ENCODE measurements at places on chromosomes 7 and 10.

DNA sequence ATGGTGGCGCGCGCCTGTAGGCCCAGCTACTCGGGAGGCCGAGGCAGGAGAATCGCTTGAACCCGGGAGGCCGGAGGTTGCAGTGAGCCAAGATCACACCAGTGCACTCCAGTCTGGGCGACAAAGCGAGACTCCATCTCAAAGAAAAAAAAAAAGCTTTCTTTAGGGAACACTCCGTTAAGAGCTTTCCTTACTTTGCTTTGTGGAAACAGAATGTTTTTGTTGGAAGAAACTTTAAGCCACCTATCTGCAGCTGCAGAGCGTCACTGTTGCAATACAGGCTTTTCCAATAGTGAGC is 641 bp upstream of the TPK1 start:
- no peak for DNase-seq

DNA sequence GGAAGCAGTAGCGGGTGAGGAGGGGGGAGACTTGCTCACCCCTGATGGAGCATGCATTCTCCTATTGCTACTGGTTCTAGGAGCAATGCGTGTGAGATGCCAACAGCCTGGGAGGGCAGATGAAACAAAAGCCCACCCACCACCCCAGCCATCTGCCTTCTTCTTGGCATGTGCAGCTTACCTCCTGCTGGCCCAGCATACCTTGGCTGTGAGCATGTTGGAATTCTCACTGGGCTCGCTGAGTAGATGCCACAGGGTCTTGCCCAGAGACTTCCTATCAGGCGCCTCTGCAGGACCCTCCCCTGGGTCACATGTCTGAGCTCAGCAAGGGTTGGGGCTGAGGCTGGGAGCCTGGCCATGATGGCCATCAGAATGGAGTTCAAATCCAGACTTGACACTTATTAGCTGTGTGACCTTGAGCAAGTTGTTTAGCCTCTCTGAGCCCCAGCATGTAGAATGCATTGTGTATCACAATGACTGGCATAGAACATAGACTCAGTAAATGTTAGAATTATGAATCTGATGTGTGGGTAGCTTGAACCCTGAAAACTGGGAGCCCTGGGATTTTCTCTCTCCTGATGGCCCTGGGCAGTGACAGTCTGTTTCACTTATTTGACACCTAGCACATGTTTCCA is 38.2 kb downstream of the CDH23 start:
- DNase-seq, result no peak

- peak; percentile 15 for DNase-seq
Measured at GRCh38 chr7:54543051-54543488, 895 bp downstream of the VSTM2A start.

DNA sequence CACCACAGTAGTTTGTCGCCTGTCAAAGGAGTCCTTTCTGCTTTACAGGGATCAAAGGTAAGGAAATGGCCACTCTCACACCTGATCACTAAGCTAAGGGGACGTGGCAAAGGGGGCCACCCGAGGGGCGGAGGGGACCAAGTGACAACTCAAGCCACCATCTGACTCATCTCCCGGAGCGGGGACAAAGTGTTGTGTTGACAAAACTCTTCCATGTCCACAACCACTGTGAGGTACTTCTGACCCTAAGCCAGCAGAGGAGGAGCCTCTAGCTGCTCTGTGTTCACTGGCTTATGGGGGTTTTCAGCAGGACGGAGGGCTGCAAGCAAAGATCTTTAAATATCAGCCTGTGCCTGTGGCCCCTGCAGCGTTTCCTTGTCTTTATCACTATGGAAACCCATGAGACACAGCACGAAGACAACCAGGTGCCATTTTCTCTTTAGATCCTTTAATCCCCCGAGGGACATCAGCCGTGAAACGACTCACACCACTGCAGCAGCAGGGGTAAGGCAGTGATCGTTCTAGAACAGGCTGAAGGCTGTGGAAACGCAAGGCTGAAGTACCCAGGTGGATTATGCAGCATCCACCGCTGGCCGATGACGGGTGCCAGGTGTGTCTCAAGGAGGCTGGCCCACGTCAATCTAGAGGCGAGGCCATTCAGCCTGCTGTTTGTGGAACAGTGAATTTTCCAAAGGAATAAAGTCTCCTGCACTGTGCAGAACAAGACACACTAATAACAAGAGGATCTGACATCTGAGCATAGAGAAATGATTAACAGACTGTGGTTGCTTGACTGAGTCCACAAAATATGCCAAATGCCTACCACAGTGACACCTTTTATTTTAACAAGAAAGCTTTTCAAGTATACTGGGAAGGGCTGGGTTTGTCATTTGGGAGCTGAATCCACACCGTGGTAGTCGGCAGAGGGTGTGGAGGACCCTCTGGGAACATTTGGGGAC is 26.6 kb upstream of the DDC start:
- no peak for DNase-seq

- no peak for DNase-seq
Measured at GRCh38 chr7:124071843-124072242, 39.0 kb upstream of the TMEM229A start.

- peak; percentile 91 for DNase-seq
Measured at GRCh38 chr10:103491729-103492364, 1.7 kb upstream of the NEURL1 start.

Measured in AG08395 (cell line).